Fibroblast of villous mesenchyme (primary cell): ENCODE measurements at places on chromosomes 12 and 14. TPM values are rescaled to one million over a fixed set of nuclear protein-coding genes. Genes with fewer than 3 reads are reported as not detected.
A peak's percentile ranks its signal among the peaks of the same experiment; 100 is the strongest.

DNA sequence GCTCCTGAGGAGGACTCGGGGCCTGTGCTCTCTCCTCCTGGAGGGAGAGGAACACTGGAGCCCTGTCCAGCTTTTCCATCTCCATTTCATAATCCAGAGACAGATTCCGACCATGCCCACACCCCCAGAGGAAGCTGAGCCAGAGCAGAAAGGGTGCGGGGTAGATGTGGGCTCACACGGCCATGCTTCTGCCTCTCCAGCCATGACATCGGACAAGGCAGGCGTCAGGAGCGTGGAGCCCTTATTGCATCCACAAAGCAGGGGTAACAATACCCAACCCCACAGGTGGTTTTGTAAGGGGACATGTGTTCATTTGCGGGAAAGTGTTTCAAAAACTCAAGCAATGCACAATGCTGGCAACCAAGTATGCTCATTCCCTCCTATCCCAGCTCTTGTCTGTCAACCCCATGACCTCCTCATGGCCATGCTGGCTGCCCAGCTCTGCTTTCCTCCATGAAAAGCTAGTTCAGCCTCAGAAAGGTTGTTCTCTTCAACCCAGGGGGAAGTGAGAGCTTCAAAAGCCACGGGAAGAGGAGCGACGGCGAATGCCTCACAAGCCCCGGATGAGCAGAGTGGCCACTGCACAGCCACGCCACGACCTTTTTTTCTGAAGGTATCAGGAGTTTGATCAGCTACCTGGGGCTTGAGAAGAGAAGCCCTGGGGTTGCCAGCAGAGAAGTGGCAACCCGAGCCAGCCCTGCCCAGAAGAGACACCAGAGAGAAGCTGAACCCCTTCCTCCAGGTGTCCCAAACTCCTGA lies 161.7 kb downstream of the DPF3 start:
- no peak for DNase-seq

GRCh38 chr14:69665631-69666030 lies 54.2 kb downstream of the SUSD6 start:
- DNase-seq, result no peak

DNA sequence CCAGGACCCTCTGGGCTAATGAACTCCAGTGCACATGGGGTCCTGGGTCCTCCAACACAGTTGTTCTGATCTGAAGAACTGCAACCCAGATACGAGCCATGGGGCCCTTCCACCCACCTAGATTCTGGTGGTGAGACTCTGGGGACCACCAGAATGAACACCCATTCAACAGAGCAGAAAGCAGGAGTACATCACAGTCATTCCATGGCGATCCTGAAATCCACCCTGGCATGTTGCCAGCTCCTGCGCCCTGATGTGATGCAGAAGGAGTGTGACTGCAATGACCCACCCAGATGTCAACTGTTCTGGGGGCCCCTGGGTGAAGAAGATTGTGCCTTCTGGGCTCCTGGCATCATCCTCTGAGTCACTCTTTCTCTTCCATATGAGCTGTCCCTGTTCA lies 211.6 kb downstream of the KIF26A start:
- no peak for DNase-seq

DNA sequence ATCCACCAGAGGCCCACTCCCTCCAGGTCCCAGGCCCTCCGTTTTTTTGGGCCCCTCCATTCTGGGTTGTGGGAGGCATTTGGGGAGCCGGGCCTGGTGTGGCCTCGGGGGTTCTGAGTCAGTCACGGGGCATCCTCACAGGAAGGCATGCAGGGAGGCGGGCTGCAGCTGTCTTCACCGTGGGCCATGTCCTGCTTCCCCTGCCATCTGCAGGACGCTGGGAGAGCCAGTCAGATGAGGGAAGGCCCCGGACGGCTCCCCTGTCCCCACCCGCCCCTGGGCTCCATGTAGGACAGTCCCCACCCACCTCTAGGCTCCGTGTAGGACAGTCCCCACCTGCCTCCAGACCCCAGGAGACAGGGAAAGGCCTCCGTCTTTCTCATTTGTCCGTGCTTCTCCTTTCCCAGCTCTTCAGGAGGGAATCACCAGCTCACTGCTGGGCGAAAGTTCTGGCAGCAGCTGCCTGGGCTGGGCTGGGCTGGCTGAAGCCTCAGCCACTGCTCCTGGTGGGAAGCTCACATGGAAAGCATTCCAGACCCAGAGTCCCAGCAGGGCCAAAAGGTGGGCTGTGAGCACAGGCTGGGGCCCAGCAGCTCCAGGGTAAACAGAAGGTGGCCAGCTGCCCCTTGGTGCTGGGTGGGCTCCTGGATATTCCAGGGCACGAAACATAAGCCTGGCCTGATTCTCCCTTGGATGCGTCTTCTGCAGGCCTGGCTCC lies 217.8 kb downstream of the KIF26A start:
- no peak for DNase-seq

GRCh38 chr12:98606359-98606988 lies 13.0 kb downstream of the SLC25A3 start:
- DNase-seq, result no peak

- DNase-seq, result no peak
Measured at GRCh38 chr12:2477009-2477766, 317.6 kb upstream of the FKBP4 start.

GRCh38 chr12:94171595-94171930 lies 23.2 kb downstream of the PLXNC1 start:
- no peak for DNase-seq

GRCh38 chr14:105089746-105090492 lies 24.7 kb upstream of the GPR132 start:
- no peak for DNase-seq

- DNase-seq, result no peak
Measured at GRCh38 chr14:73125169-73125588, 11.1 kb upstream of the PSEN1 start.

- peak; percentile 27 for DNase-seq
Measured at GRCh38 chr12:93197067-93197593, 180.6 kb upstream of the NUDT4 start.

- DNase-seq, result no peak
Measured at GRCh38 chr12:102118874-102119273, 1.0 kb downstream of the NUP37 start.

DNA sequence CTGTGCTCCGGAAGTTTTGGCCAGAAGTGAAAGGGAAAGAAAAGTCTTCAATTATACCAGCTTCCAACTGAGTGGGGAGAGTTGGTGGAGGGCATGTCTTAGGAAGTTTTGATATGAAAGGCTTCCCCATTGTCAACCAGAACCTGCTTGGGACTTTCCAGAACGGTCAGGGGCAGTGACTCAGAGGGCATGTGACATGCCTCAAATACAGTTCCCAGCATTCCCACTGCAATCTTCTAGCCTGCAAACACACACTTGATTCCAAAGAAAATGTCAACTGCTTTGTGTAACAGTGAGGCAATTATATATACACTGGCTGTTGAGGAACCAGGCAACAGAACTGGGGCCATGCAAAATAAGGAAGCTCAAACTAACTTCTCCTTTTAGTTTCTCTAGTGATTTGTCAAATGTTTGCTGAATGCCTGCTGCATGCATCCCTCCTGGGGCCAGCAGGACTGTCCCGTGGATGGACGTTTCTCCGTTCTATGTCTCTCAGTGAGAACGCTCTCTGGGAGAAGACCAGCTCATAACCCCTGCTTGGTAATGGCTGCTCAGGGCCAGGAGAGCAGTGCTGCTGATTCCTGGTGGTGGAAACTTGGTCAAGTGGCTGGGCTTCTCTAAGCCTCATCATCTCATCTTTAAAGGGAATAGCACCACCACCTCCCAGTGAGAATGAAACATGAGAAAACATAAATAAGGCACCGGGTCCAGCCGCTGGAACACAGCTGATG lies 18.3 kb downstream of the SLC25A47 start:
- peak; percentile 88 for DNase-seq

GRCh38 chr12:2457215-2457932 lies 337.4 kb upstream of the FKBP4 start:
- DNase-seq, result no peak

DNA sequence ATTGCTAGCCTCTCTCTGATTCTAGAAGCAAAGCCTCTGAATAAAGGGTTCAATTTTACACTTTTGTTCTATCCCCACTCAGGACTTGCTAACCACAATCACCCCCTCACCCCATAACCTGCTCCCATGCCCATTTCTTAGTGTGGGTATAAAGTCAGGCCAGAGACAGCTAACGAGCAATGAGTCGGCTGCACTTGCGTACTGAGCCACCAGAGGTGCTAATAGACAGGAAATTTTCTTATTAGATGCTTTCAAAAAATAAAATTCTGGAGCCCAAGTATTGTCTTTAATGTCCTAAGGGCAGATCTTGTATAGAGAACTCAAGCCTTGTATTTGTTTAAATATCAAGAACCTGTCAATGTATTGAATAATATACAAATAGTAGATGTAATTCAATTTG lies 256.9 kb downstream of the SYT1 start:
- no peak for DNase-seq

GRCh38 chr14:76784881-76785280 lies 23.6 kb downstream of the VASH1 start:
- peak; percentile 80 for DNase-seq

GRCh38 chr12:88934163-88934747 lies 354.0 kb upstream of the KITLG start:
- DNase-seq, result peak; percentile 27

DNA sequence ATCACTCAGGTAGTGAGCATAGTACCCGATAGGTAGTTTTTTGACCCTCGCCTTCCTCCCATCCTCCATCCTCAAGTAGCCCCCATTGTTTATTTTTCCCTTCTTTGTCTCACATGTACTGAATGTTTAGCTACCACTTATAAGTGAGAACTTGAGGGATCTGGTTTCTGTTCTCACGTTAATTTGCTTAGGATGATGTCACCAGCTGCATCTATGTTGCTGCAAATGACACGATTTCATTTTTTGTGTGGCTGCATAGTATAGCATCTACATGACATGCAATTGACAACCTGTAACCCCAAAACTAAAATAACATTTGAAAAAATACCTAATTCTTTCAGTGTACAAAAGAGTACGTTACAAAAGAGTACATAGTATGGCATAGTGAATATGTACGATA lies 254.0 kb upstream of the NOVA1 start:
- DNase-seq, result no peak

DNA sequence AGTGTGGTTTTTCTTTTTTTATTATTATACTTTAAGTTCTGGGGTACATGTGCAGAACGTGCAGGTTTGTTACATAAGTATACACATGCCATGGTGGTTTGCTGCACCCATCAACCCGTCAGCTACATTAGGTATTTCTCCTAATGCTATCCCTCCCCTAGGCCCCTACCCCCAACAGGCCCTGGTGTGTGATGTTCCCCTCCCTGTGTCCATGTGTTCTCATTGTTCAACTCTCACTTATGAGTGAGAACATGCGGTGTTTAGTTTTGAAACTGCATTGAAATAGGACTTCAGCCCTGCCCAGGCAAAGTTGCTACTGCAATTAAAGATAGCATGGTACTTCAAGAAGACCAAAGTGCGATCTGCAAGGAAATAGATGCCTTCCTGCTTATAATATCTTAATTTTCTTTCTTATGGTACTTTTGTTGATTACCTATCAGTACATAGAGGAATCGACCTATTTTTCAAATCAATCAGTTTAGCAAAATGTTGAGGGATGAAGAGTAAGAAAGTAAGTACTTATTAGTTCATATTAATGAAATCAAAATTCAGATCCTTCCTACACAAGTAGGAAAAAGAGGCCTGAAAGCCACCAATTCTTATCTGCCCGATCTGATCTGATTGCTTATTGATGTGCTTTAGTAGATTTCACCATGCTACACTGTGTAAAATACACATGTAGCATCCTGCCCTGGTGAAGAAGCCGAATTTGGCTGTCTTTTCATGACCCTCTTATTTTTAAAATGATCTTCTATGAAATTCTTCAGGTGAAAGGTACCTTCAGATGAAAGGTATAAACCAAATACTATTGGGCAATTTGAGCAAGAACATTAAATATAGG lies 1.6 kb downstream of the LTA4H start:
- DNase-seq, result no peak

DNA sequence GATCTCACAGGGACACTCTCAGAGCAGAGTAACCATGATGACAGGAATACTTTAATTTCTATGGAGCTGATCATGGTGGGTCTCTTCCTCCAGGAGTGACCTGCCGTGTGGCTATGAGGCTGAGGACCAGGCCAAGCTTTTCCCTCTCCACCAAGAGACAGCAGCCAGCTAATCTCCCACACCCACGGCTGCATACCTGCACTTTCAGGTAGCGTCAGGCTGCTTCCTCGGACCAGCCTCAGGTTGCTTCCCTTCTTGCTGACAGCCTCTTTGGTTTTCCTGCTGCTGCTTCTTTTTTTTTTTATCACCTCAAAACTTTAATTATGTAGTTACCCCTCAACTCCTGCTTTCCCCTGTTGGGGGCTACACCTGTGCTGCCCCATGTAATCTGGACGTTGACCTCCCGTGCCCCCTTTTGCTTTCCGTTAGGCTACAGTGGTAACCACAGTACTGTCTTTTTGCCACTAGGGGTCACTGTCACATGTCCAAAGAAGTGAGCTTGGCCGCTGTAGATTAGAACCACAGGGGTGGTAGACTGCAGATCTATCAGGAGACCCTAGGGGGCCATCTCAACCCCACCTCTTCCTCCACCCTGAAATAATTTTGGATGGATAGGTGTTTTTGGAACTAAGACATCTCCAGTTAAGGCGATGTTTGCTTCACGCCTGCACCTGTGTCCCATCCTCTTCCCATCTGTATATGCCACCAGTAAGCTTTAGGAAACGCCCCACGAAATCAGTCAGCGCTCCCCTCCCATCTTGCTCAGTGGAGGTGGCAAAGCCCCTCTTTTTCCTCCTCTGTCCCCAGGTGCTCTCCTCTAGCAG lies 7.8 kb upstream of the PIP4K2C start:
- peak; percentile 85 for DNase-seq

GRCh38 chr14:64688811-64689281 lies 15.4 kb upstream of the PLEKHG3 start:
- no peak for DNase-seq

DNA sequence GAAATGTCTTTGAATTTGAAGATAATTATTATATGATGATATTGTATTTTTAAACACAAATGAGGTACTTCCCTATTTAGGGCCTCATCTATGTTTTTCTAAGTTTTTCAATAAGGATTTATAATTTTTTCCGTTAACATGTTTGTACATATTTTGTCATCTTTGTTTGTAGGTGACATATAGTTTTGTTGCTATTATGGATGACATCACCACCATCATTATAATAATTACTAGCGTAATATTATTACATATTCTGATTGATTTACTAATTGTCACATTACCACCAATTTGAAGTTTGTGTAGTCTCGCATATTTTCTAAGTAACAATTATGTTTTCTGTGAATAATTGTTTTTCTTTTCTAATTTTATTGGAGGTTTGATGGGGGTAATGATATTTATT lies 147.2 kb upstream of the DAAM1 start:
- DNase-seq, result no peak

Gene VASH1
- 3.9 and 5.8 TPM in 2 replicates for total RNA-seq

Gene GDF11
- total RNA-seq, result 3.9 and 6.5 TPM in 2 replicates

Gene C12orf60
- total RNA-seq, result 0.32 and 0.86 TPM in 2 replicates

Gene NUAK1
- 82.8 and 84.6 TPM in 2 replicates for total RNA-seq

Gene SIX1
- under 0.01 and 0.64 TPM in 2 replicates for total RNA-seq

Gene NUDT14
- 17.7 and 20.0 TPM in 2 replicates for total RNA-seq

Gene PAWR
- total RNA-seq, result 48.0 and 64.3 TPM in 2 replicates

Gene CPNE6
- not detected in 2 replicates for total RNA-seq

Gene ALDH2
- 6.8 and 13.4 TPM in 2 replicates for total RNA-seq

Gene TBC1D30
- under 0.01 TPM in 2 replicates for total RNA-seq

Gene PLCZ1
- not detected in 2 replicates for total RNA-seq
